ENCODE measurements at places on chromosomes 7 and 10. TPM values are rescaled to one million over a fixed set of nuclear protein-coding genes. Genes with fewer than 3 reads are reported as not detected.

HECW1 gene
- total RNA-seq = 12.0 TPM

KCNH2 gene
- total RNA-seq = 0.43 TPM

ZNF853 gene
- 1.9 TPM for total RNA-seq

SNX10 gene
- 4.3 TPM for total RNA-seq

ZNF316 gene
- 13.6 TPM for total RNA-seq

ZNRF2 gene
- 6.3 TPM for total RNA-seq

HOXA6 gene
- 1.9 TPM for total RNA-seq

CRYGN gene
- not detected for total RNA-seq

MLXIPL gene
- 1.3 TPM for total RNA-seq

IQUB gene
- not detected for total RNA-seq

Data from A549 treated with CpdA at 1 μM for 4 hours (cell line).